Stimulated activated CD8-positive, alpha-beta memory T cell treated with anti-CD3 and anti-CD28 coated beads, Interleukin-15, amount 100 ng/mL, for 48 hours (primary cell): ENCODE measurements at places on chromosomes 1 and 21.

DNA sequence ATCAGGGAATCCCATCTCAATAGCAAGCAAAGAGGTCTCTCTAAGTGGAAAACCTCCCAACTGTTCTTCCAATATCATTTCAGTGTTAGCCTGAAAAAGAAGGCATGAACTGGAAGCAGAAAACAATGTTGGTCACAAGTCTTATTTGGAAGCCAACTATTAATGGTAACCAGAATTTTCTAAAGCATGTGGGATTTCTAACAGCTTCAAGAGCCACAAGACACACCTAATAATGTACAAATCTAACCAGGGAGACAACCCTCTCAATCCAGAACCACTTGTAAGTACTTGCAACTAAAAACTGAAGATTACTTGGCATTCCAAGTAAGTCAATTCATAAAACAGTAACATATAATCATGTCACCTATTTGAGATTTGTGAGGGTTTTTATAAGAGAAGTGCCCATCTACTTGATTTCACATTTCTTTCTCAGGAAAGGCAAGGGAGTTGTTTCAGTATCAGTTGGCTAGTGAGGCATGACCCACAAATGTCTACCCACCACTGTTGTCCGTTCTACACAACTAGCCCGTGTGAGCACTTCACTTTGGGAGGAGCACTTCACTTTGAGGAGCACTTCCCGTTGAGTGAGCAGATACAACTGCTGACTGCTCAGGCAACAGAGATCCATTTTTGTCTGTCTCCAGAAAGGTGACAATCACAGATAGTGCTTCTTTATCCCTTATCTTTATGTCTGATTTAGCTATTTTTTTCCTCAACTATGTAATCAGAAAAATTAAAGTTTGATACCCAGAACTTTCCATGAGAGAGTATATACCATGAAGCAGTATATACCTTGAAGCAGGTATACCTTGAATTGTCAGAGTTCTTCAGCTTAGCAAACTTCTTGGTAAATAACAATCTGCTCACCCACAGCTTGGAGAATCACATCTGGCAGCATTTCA is 11.1 kb downstream of the STX6 start:
- DNase-seq = no peak

DNA sequence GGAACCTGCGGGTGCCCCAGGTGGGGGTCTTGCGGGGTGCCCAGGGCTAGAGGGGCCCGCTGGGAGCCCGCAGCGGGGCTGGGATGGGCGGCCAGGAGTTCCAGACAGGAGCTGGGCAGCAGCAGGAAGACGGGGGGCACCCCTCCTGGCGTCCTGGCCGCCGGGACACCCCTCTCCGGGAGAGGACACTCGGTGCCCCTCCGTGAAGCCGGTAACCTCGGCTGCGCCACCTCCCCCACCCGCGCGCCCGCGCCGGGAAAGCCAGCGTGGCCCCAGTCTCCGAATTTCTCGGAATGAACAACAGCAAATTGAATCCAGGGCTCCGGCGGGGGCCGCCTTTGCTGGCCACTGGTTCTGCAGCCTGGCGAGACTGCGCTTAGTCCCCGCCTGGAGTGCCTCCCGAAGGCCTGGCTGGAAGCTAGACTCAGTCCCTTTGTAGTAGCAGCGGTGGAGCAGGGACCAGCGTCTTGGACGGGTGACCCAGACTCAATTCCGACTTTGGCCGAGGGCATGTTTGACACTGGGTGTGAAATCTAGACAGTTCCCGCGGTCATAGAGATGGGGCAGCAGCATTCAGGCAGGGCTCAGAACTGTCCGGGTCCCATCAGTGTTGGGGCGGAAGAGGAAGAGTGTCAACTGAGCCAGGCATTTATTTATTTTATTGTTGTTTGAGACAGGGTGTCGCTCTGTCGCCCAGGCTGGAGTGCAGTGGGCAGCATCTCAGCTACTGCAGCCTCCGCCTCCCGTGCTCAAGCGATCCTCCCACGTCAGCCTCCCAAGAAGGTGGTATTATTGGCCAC is 773 bp downstream of the IFNGR2 start:
- DNase-seq = no peak

DNA sequence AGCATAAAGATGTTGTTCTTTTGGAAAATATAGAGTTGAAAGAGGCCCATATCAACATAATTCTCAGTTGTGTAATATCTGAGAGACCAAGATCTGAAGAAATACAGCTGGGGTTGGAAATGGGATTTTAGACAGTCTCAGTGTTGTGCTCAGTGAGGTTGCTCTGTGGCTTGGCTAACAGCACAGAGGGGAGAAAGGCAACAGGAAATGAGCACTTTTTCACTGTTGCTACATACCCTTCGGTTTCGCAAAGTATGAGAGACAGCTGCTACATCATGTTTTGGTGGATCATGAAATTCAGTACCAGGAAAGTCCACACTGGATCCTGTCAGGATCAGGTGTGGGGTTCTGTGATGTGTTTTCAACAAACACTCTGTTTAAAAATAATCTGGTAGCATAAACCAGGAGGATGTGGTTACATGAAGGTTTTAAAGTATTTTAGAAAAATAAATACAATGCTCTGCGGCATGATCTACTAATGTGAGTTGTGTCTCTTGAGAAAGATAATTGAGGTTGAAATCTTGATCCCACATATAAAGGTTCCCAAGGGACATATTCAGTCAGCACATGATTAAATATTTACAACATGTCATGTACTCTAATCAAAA is 7.0 kb upstream of the GPR88 start:
- DNase-seq = no peak

- no peak for DNase-seq
These were observed 20.0 kb upstream of the CPT2 start for GRCh38 chr1:53176452-53177208.

- DNase-seq = no peak
These were observed 1.7 kb downstream of the KIAA2013 start for GRCh38 chr1:11924334-11925195.

- no peak for DNase-seq
These were observed 12.0 kb upstream of the DUSP12 start for GRCh38 chr1:161737625-161738024.

DNA sequence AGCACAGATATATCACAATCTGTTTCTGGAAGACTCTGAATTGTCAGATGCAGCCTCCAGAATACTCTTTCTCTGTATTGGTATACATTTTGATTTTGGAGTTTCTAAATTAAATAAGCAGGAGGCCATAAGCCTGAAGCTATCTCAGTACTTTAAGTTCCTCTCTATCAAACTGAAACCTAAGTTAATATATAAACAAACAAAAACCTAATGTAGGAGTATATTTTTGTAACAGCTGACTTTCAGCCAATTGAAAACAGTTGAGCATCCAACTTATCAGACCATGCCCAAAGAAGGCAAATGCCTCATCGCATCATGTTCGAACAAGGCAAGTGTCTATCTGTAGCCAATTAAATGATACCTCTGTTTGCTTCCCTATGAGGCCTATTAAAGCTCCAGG is 1054.4 kb downstream of the AMY1C start:
- DNase-seq = no peak

- DNase-seq = no peak
These were observed 44.7 kb upstream of the ZNF644 start for GRCh38 chr1:91066538-91066937.

DNA sequence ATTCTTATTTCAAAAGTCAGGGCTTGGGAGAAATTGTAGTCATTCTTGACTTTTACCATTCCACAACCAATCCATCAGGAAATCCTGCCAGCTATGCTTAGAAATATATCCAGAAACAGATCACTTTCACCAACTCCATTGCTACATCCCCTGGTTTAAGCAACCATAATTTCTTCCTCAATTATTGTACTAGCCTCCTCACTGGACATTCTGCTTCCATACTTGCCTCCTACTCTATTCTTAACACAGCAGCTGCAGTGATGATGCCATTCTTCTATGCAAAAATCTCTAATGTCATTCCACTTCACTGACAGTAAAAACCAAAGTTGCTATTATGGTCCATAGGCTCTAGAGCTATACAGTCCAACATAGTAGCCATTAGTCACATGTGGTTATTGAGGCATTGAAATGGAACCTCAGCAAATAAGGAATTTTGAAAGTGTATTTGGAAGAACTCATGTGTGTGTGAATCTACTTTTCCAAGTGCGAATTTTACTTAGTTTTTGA is 110.7 kb upstream of the KIAA0040 start:
- no peak for DNase-seq

DNA sequence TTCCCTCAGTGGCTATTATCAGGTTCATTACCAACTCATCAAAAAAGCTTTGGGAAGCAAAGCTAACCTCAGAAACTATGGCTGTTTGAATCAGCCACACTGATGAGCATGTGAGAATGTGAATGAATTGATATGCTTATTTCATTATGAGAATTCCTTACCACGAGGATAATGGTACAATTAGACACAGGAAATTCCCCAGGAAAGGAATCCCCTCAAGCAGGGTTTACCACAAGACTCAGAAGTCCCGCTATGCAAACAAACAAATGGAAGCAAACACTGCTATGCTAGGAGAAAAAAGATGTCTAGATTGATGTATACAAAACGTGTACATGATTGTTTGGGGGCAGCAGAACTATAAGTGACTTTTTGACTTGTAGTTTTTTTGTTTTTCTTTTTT is 205.0 kb downstream of the HMCN1 start:
- no peak for DNase-seq

DNA sequence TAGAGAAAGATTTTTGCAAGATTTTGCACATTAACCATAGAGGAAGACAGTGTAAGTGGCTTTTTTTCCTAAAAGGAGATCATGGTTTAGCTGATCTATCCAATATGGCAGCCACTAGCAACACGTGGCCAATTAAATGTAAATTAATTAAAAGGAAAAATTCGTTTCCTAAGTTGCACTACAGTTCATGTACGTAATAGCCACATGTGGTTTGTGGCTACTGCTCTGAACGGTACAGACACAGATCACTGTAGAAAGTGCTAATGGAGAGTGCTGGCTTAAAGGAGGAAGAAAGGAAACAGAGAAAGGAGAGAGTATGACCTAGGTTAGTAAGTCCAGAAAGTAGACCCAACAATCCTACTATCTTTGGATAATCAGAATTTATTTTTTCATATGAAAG is 170.8 kb downstream of the SIPA1L2 start:
- DNase-seq = no peak

- no peak for DNase-seq
These were observed 18.9 kb upstream of the OR10J5 start for GRCh38 chr1:159554696-159555095.

- DNase-seq = peak; percentile 11
These were observed 841 bp downstream of the SNX27 start for GRCh38 chr1:151612501-151613281.

- DNase-seq = no peak
These were observed 33.2 kb downstream of the OTUD7B start for GRCh38 chr1:149977345-149977744.
